Hippocampal formation (tissue), 2 donors: ENCODE measurements at places on chromosomes 13 and 19.

- DNase-seq: no peak
Observed at GRCh38 chr19:22622901-22623840, 11.0 kb upstream of the ZNF492 start.

DNA sequence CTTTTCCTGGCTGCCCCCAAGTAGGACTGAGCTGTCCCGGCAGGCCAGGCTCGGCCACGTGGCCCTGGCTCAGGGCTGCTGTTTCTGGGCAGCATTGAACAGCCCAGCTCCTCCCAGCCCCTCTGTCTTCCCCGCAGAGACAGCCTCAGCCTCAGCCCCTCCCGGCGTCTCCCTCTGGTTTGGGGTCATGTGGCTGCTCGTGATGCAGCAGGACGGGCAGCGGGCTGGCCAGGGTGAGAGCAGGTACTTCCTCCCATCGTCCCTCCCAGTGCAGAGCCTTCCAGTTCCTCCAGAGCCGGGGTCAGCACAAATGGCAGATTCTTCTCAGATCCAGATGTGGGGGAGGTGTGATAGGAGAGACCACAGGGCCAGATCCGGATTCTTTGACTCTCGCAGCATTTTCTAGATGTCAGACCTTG is 114.6 kb downstream of the KDM4B start:
- no peak for DNase-seq

DNA sequence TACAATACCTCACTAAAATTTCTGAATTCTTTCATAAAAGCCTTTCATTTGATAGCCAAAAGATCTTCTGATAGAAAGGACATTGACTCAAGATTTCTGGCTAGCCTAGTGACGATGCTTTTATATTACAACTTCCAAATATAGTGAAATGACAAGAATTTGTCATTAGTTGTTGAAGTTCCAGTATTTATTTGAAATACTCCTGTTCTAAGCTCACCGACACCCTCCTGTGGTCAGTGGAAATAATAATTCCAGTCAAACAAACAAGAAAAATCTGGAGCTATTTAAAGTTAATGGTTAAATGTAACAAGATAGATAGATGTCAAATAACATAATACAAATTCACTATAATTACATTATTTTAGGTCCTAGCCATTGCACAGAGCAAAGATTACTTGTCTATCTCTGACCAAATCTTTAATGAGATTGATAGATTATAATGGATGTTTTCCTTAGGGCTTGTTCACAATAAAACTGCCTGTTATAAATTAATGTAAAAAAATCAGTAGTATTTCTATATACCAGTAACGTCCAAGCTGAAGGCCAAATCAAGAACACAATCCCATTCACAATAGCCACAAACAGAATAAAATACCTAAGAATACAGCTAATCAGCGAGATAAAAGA is 195.5 kb downstream of the RGCC start:
- peak; percentile 67 for DNase-seq

DNA sequence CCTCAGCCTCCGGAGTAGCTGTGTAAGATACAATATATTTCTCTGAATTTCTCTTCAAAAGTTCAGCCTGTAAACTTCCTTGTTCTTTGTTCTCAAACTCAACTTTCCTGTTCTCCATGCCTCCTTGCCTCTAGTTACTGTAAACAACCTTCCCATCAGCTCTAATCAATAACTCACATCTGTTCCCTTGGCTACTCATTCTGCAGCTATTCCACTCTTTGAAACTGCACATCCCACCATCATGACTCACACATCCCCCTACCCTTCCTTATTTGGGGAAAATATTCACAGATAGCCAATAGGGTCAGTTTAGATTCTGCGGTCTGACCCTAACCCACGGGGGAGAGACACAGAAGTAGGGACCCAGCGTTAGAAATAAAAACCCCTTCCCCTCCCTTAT is 2.0 kb downstream of the ZNF562 start:
- DNase-seq: no peak

GRCh38 chr13:50699874-50700663 is 143.4 kb downstream of the DLEU7 start:
- DNase-seq: no peak

- DNase-seq: no peak
Observed at GRCh38 chr13:111947876-111948275, 119.1 kb upstream of the SOX1 start.

GRCh38 chr13:107835339-107836018 is 379.9 kb downstream of the LIG4 start:
- no peak for DNase-seq
